ENCODE measurements at places on chromosomes 2 and 18.

DNA sequence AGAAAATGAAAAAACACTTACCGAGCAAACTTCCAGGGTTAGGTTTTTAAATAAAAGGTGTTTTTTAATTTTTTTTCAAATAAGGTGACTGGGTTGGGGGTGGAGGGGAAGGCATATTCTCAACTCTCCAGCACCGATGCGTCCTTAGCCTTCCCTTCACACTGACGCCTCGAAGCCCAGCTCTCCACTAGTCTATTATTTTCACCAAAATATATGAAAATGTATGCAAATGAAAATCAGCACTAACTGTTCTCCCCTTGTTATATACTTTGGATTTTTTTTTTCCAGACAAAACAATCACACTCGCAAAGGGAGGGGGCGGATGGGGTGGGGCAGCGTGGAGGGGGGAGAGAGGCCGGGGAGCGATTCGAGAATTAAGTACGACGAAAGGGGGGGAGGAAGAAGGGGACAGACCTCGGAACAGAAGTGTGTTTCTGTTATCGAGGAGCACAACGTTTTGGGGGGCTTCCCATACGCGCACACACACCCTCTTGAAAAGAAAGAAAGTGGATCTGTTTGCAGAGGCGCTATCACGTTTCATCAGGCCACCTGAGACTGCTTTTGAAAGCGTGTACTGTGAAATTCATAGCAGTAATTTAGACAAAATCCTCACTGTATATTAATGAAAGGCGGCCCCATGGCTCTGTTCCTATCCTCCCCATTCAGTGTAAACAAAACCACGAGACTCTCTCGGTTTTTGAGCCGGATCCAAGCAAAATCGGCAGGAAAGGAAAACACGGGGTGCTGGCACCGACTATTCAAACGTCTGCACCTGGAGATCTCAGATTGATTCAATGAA lies 2.4 kb upstream of the POU3F3 start:
- no peak for DNase-seq

- DNase-seq: no peak
Measured at GRCh38 chr2:1978706-1979105, 234.4 kb upstream of the PXDN start.

DNA sequence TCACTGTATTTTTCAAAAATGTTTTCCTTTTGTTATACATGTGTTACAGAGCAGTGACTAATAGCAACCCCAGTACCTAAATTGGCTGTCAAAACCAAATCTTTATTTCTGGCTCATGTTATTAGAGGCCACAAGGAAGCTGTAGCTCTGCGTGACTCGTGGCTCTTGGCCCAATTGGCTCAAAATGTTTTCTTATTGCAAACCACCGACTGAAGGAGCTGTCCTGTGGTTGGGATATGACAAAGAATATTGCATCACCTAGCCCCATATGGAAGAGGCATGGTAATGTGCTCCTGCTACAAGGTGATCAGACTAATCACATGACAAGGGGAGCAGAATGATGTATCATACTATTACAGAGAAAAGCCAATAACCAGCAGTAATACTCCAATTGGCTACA lies 1058.5 kb downstream of the CBLN2 start:
- DNase-seq: peak; percentile 4

DNA sequence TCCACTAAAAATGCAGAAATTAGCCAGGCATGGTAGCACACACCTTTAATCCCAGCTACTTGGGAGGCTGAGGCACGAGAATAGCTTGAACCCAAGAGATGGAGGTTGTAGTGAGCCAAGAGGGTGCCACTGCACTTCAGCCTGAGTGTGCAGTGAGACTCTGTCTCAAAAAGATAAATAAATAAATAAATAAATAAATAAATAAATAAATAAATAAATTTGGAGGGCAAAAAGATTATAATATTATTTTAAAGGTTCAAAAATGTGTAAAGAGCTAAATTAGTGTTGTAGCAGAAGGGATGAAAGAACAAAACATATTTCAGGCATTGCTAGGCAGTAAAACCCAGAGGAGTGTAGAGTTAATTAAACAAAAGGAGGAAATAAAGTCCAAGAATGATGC lies 1136.4 kb upstream of the CDH2 start:
- no peak for DNase-seq
